ENCODE measurements at places on chromosomes 2 and 18.
A peak's percentile ranks its signal among the peaks of the same experiment; 100 is the strongest.

DNA sequence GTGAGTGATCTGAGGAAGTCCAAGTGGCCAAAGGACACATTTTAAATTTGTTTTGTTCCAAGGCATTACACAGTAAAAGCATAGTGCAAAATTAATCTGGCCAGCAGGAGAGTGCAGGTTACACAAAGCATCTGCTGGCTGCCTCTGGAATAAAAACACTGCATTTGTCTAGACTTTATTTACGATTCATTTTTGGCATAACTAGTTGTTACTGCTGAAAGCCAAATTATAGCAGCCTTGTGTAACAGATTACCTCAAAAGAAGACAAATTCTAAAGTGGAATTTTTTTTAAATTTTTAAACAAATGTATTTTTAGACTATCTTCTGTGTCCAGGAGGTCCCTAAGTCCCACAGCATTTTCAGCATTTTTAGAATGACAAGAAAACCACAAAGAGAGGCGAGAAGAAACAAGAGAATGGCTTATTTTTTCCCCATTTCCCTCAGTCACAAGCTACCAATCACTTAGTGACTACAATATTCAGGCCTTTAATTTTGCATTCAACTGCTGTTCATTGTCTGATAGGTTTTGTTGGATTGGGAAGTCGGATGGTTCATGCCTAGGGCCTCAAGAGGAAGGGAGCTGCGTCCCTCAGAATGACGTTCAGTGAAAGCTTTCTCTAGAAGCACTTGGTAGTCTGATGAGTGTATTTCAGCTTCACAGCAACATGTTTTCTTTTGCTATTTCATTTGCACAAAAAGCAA, 46.0 kb downstream of the TMEFF2 start:
- DNase-seq: no peak

DNA sequence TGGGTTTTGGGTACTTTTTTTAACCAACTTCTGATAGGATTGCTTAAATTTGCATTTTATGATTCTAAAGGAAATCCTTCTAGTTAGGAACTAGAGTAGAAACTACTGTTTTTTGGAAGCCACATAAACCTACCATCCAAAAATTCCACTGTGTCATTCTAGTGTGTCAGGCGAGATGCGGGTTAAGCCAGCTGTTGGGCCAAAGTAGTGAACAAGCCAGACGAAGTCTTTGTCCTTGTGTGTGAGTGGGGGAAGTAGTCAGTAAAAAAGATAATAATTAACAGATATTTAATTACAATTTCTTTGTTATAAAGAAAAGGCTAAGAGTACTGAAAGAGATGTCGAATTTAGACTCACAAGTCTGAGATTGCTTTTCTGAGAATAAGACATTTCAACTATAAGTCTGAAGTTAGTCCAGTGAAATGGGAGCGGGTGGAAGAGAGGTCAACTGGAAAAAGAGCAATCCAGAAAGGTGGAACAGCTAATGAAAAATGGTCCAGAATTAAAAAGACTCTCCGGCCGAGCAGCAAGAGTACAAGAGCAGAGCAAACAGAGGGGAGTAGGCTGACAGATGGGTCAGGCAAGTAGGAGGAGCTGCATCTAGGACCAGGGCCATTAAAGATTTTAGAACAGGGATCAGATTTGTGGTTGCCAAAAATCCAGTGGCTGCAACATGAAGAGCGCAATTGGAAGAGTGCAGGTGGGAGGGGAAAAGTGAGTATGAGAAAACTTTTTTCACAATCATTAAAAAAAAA, 1.5 kb downstream of the EPB41L5 start:
- DNase-seq: no peak

DNA sequence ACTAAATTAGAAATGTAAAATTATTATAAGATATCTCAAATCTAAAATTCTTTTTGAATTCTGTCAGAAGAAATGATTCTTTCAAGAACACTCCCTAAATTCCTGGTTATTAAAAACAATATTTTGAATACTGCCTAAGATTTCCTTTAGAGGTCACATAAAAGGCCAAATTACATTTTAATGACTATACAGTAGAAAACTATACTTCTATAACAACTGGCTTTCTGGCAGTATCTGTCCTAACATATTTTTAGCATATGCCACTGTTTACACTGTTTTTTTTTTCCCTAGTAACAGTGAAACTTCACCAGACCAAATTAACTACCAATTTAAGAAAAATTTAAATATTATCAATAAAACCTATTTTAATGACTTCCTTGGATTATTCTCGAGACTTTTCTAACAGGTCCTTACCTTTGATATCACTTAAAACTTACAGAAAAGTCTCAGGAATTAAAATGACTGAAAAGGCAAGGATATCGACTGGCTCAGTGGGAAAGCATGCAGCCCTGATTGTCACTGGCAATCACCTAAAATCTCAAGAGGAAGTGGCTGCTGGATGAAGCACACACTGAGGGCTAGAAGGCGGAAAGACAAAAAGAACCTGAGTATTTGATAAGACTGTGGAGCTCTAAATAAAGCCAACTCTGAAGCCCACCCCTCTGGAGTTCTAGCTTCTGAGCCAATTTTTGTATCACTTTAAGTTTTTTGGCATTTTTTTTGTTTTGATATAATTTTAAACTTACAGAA, 59.6 kb downstream of the SPIRE1 start:
- no peak for DNase-seq

DNA sequence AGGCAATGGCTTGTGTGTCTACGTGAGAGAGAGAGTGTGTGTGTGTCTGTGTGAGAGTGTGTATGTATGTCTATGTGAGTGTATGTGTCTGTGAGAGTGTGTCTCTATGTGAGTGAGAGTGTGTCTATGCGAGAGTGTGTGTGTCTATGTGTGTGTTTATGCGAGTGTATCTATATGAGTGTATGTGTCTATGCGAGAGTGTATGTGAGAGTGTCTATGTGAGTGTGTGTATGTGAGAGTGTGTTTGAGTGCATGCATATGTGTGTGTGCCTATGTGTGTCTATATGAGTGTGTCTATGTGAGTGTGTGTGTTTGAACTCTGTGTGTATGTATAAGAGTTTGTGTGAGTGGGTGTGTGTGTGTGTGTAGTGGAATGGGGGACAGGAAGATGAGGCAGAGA, 9.8 kb upstream of the GNLY start:
- DNase-seq: no peak

DNA sequence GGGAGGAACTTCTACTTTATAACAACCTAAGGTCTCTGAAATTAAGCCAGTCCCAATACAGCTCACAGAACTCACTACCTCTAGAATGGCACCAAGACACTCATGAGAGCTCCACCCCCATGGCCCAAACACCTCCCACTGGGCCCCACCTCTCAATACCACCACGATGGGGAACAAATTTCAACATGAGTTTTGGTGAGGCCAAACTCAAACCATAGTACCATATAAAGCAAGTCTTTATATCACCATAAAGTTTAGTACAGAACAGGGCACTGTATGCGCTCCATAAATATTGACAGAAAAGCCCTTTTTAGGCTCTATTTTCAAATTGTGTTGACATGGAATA, 3.3 kb downstream of the AFG3L2 start:
- no peak for DNase-seq

DNA sequence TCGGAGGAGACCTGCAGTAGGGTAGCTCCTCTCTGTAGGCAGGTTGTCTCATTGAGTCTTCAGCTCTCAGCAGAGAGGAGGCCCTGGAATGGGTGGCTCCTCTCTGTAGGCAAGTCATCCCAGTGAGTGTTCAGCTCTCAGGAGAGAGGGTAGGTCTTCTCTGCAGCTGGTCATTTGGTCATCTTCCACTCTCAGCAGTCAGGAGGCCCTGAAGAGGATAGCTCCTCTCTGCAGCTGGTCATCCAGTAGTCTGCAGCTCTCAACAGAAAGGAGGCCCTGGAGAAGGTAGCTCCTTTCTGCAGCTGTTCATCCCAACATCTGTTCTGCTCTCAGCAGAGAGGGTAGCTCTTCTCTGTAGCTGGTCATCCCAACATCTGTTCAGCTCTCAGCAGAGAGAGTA, 26.0 kb upstream of the RUFY4 start:
- no peak for DNase-seq

GRCh38 chr18:59985289-59985688, 85.5 kb downstream of the PMAIP1 start:
- DNase-seq: no peak

DNA sequence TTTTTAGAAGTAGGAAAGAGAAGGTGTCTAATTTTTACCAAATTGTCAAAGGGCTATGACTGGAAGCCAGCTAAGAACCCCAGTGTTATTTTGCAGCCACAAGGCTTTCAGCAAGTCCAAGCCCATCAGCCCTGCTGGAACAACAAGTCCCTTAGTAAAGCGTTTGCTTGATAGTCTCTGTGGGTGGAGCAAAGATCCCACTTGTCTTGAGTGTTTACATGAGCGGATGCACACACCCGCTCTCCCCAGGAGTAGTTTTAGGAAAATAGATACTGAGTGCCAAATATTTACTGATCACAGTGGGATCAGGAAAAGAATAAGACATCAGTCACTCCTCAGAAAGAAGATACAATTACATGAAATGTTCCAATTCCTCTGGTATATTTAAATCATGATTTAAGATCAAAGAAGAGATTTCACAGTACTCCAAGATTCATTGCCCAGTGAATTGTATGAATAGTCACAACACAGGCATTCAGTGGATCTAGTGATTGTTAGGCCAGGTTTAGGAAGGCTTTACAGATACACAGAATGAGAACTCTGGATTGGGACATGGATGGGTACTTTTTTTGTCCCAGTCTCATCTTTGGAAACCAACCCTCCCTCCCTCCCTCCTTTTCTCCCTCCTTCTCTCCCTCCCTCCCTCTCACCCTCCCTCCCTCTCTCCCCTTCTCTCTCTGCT, 514.9 kb downstream of the PTPRM start:
- DNase-seq: no peak

- no peak for DNase-seq
These were observed 12.7 kb upstream of the CDH19 start for GRCh38 chr18:66616523-66616983.

DNA sequence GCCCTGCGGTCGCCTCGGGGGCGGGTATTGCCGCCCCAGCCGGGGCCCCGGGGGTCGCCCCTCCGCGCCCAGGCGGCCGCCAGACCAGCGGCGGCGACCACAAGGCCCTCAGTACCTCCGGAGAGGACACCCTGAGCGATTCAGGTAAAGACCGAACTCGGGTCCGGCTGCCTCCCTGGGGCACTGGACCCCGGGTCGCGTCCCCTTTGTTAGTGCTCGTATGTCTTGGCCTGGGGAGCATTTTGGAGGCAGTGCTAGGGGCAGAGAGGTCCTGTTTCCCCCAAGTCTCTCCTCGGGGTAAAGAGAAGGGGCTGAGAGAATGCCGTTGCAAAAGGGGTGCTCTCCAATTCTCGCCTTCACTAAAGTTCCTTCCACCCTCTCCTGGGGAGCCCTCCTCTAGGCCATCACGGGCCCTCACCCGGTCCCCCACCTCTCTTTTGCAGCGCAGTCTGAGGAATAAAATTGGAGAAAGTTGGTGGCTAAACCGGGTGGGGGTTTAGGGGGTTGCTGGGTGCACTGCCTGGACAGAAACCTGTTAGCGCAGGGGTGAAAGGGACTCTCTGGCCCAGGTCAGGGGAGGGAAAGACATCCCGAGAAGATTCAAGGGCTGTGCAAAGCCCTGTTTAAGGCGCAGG, 2.5 kb downstream of the MYCN start:
- DNase-seq: no peak

- no peak for DNase-seq
These were observed 17.5 kb upstream of the CEP192 start for GRCh38 chr18:12973562-12974213.

DNA sequence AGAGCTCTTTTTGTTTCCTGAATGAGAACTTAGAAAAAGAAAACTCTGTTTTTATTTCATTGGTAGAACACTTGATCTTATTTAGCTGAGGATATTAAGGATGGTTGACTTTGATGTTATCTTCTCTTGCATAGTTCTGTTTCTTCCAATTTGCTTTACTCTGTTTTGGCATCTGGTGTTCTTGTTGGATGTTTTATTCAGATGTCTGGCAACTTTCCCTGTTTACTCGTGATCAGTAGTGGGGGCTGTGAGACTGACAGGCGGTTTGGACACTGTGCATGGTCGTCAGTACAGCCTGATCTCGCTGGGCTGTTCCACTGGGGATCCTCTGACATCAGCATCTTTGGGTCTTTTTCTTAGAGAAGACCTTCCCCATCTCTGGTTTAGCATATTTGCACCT, 100.1 kb downstream of the TSN start:
- no peak for DNase-seq

DNA sequence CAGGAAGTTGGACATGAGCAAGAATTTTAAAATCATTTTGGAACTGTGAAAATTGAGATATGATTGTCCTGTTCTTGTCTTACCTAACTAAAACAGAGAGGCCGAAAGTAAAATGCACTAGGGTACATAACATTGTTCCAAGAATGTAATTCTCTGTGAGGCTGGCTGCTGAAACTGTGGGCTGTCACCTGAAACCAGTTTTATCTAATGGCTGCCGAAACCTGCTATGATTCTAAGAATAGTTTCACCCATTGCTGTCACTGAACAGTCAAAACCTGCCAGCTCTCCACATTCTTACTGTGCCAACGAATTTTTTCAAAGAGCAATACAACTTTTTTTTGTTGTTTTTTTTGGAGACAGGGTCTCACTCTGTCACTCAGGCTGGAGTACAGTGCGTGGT, 119.3 kb upstream of the ZSWIM2 start:
- no peak for DNase-seq

- DNase-seq: no peak
These were observed 466.8 kb upstream of the ZEB2 start for GRCh38 chr2:144986691-144987090.

DNA sequence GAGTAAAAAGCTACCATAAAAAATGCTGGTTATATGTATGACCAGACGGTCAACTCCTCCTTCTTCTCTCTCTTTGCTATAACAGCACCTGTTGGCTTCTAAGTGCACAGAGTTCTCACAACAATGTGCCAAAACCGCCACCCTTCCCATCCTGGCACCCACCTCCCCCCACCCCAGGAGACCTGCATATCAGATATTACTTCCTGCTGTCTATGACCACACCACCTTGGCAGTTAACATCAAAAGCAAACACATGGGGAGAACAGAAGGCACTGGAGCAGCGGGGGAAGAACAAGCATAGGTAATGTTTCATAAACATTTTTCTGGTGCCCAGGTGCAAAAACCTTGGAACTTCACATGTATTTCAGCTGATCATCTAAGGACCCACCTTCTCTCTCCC, 15.5 kb downstream of the SPRED2 start:
- DNase-seq: peak; percentile 93

DNA sequence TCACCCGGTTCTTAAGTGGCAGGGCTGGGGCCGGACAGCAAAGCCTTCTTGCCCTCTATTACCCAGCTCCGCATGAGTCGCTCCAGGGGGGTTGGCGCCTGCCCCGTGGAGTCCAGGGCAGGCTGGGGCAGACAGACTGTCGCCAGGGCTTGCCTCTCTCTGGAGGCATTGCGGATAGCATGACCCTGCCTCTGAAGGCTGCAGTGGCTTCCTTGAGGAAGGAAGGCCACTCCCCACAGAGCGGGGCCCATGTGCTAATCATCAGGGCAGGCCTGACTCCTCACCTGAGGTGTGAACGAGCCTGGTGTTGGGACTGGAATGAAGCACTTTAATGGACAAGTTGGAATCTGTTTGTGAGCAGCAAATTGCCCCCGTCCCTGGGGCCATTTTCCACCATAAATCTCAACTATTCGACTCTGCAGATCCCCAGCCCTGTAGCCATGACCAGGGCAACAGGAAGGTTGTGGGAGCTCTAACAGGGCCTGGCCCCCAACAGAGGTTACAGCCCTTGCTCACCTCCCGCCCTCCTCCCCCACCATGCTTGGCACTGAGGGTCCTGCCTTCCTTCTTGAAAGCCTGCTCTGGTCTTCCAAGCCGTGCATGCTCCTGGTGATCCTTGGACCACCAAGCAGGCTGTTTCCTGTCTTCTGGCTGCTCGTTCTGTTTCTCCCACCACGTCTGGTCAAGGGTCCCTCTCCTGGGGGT, 144.9 kb upstream of the HAAO start:
- DNase-seq: no peak
